ENCODE measurements at places on chromosomes 7 and 10.

- DNase-seq, result no peak
Observed at GRCh38 chr10:69093933-69094332, 6.0 kb downstream of the SRGN start.

- DNase-seq, result no peak
Observed at GRCh38 chr7:56250135-56250534, 133.9 kb upstream of the NUPR2 start.

DNA sequence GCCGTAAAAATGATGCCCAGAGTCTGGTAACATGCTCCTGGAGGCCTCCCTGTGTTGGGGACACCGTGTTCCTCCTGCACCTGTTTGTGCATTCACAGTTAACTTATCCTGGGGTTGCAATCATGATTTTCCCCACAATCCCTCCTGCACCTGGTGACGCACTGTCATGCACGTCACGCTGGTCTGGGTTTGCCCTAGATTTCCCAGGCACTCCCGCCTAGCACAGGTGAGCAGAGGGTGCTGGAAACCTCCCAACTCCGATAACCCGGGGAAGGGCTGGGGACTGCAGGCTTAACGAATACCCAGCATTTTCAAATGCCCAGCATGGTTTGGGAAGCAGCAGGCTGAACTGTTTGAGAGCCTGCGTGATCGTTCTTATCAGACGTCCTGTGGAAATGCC, 427.1 kb downstream of the TCERG1L start:
- DNase-seq, result no peak

- no peak for DNase-seq
Observed at GRCh38 chr7:157543791-157544190, 207.0 kb downstream of the DNAJB6 start.

DNA sequence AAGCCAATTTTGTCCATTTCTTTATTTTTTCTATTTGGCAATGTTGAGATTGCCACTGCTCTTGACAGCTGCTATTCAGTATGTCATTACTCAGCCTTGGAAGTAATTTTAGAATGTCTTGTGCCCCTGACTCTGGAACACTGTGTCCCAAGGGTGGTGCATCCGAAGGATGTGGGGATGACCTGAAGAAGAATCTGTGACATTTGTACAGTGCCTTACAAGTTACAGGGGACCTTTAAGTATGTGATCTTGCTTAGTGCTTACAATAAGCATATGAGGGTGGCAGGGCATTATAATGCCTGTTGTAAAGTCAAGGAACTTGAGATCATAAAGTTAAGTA, 239.5 kb downstream of the REEP3 start:
- DNase-seq, result no peak

DNA sequence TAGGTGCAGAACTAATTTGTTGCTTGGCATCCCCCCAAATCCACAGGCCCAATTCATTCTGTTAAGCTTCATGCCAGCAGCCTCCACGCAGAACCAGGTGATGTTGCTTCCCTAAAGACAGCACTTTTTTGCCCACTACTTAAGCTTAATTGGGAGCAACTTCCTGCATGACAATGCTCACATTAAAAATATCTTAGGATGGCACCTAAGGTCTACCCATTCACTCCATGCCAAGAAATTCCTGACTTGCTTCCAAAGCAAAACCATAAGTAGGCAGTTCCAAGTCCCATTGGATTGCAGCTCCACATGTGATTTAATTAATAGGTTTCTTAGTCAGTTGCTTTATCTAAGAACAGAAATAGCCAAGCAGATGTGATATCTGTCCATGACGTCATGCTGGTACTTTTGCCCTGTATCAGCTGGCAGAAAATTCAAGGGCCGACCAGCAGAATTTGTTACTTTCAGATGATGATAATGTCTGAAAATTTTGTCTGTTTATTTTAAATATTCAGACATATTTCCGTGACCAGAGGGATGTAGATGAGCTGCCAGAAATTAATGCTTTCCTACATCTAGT, 325.5 kb downstream of the LHFPL3 start:
- DNase-seq, result no peak

GRCh38 chr7:92061154-92061553, 73.1 kb downstream of the CYP51A1 start:
- no peak for DNase-seq

DNA sequence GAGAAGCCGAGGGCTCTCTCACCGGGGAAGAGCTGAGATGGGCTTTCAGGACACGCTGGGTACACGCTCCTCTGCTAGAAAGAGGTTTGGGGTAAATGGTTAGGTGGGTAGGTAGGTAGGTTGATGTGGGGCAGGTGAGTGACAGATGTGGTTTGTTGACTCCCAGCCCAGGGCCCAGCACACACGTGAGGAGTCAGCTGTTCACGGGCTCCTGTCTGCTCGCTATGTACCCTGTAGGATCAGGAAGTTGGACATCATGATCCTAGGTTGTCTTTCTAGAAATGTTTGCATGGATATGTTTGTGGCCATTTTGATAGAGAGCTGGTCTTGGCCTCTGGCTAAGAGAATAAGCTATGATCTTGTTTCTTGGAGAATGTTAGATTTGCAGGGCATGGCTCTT, 109.0 kb downstream of the TACC2 start:
- DNase-seq, result no peak
